ENCODE measurements at places on chromosomes 16 and 17.

GRCh38 chr16:743794-744500, 3.1 kb upstream of the CIAO3 start:
- no peak for DNase-seq

DNA sequence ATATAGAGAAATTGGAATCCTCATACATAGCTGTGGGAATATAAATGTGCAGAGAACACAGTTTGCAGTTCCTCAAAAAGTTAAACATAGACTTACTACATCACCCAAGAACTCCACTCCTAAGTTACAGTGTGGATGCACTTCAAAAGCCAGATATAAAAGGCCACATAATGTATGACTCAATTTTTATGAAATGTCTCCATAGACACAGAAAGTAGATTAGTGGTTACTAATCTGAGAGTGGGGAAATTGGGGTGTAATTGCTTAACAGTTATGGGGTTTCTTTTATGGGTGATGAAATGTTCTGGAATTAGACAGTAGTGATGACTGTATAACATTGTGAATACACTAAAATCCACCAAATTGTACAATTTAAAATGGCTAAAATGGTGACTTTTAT, 60.9 kb downstream of the CACNG1 start:
- no peak for DNase-seq

GRCh38 chr16:67555795-67556212, 6.5 kb upstream of the CTCF start:
- peak; percentile 23 for DNase-seq

DNA sequence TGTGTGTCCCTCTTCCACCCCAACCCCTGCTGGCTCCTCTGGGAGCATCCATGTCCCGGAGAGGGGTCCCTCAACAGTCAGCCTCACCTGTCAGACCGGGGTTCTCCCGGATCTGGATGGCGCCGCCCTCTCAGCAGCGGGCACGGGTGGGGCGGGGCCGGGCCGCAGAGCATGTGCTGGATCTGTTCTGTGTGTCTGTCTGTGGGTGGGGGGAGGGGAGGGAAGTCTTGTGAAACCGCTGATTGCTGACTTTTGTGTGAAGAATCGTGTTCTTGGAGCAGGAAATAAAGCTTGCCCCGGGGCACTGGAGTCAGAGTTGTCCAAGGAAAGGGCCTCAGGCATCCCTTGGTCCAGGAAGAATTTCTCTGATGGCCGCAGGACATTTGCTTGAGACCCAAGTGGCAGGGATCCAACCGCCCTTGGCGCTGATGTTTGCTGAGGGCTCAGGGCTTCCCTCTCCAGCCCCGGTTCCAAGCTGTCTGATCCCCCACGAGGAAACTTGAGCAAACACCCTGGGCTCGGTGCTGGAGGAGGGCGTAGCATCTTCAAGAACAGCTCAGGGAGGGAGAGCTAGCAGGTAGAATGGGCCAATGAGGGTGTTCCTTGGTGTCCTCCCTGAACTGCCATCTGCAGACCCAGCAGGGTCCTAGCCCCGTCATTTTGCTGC, 4.5 kb downstream of the NXPH3 start:
- no peak for DNase-seq

- no peak for DNase-seq
Measured at GRCh38 chr17:37305406-37305905, 70.3 kb upstream of the C17orf78 start.

GRCh38 chr17:39676198-39676819, 8.1 kb downstream of the PNMT start:
- DNase-seq = peak; percentile 66

DNA sequence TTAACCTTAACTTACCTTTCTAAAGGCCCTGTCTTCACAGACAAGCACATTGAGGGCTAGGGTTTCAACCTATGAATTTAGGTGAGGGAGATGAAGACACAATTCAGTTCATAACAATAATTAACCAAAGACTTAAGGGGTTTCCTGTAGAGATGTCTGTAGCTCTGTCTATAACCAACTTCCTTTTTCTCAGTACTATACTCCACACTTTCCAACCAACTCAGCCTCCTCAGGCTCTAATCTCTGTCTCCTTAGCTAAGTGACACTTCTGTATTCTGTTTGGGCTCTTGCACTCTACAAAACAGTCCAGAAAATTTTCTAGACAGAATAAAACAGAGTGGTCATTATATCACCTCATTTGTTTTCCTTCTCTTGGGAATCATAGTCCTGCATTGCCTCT, 25.8 kb downstream of the CAPNS2 start:
- DNase-seq = no peak

- DNase-seq = no peak
Measured at GRCh38 chr17:32261417-32261736, 4.3 kb upstream of the RHBDL3 start.

GRCh38 chr16:12300945-12301500, 324.5 kb downstream of the SNX29 start:
- no peak for DNase-seq

DNA sequence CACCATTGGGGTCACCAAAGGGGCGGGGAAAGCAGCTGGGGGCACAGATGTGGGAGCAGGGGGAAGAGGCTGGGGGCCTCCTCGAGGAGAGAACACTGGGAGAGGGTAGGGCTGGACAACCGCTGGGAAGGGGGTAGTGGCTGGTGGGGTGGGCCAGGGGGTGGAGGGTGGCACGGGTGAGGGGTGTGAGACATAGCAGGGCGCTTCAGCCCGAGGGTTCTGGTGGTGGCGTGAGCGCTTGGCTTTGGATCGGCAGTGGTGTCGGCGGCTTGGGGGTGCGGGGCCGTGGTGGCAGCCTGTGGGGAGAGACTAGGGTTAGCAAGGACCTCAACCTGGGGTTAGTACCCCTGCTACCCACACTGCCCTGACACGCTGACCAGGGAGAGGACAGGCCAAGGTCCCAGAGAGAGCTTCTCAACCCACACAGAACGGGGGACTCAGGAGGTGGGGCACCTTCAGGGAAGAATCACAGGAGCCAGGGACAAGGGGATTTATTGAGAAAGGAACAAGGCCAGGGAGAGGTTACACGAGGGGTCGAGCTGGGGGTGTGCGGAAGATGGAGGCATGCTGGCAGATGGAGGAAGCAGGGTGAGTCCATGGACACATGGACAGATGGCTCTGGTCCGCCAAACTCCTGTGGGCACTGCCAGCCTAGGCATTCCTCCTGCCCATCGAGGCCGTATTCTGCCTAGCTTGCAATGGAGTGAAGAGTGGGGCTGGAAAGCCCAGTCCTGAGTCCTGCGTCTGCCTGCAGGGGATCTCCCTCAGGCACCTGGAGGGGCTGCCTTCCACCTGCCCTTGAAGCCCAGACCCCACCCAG, 8.4 kb downstream of the PER1 start:
- DNase-seq = no peak

Data from GM20000 (cell line).